ENCODE measurements at places on chromosomes 4 and X.

- no peak for DNase-seq
Measured at GRCh38 chr4:61760820-61761219, 560.7 kb downstream of the ADGRL3 start.

- DNase-seq: no peak
Measured at GRCh38 chr4:8314691-8315255, 45.2 kb downstream of the HTRA3 start.

DNA sequence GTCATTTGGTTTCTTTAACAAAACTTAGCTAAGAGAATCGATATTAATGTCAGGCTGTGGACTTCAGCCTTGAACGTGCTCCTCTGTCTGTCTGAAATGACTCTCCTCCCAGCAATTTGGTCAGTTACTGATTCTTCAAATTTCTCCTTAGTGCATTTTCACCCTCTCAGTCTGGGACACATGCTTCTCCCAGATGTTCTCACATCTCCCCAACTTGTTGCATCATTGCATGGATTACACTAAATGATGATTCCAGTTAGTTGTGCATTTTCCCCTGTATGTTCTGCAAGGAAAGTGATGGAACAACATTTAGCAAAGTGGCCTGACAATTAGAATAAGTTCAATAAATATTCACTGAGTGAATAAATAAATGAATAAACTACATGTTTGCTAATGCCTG is 94.4 kb downstream of the NLGN4X start:
- no peak for DNase-seq

GRCh38 chr4:9859810-9860209 is 78.4 kb downstream of the DRD5 start:
- no peak for DNase-seq

DNA sequence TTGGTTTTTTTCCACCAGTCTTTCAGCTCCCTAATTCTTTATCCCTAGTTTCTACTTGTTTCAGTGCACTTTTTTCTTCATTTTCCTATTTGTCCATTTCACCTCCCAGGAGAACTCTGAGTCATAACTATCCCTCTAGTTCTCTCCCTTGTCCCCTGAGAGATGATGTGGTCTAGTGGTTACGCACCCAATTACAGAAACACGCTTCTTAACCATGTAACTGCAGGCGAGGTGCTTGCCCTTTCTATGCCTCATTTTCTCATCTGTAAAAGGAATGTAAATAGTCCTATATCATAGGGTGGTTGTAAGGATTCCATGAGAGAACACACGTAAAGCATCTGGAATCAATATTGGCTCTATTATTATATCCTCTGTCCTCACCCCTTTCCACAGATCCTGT is 8.8 kb upstream of the GRPR start:
- no peak for DNase-seq

DNA sequence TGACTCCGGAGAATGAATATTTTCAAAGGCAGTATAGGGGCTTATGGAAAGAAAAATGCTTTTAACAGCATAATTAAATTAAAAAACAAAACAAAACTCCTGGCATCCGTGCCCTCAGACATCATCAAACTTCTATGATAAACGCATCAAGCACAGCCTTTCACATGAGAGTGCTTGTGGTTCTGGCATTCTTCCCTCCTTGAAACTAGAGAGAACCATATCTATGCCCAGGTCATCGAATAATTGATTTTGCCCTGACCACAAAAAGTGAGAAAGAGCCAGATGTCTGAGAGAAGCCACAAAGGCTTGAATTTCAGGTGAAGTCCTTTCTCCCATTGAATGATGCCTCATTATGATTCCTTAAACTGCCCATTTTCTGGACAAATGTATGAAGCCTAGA is 286.8 kb downstream of the CBLL2 start:
- no peak for DNase-seq

GRCh38 chr4:43776371-43776770 is 672.2 kb downstream of the KCTD8 start:
- DNase-seq: peak; percentile 28

DNA sequence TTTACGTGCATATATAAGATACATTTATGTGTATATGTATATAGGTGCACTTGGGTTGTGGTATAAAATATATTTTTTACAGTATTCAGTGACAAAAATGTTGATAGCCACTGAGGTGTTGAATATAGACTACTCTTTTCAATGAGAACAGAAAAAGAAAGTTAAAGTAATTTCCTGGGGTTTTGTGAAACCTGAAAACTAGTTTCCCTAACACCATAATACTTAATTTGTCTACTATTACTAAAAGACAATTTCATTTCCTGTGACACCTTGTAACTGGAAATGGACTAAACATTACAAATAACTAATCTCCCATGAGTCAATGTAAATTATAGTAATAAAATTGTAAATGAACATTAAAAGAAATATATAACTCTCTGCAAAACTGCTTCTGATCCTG is 32.0 kb upstream of the MAP9 start:
- no peak for DNase-seq

GRCh38 chrX:95628796-95629195 is 1055.8 kb upstream of the DIAPH2 start:
- DNase-seq: no peak

DNA sequence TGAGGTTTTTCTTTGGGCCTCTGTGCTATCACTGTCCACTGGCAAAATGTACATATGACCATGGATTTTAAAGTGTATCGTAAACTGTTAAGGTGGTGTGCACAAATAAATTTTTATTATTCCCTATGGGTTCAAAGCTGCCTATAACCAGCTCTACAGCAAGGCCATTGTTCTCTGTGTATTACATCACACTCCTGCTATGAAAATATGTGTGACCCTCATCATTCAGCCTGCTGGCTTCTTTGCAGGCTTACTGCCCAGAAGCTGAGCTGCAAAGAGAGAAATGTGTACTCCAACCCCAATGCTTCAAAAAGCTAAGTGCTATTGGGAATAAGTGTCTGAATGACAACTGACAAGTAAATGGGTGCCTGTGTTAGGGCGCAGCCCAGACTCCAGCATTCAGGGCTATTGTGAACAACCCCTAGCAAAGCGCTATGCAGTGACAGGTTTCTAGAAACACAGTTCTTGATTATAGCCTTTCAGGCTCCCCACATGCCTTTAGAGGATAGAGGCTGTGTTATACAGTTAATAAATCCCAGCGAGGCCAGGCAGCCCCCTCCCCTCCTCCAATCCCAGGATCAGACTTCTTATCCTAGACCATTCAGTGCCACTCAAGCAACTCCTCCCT is 220.4 kb upstream of the RADX start:
- DNase-seq: no peak

DNA sequence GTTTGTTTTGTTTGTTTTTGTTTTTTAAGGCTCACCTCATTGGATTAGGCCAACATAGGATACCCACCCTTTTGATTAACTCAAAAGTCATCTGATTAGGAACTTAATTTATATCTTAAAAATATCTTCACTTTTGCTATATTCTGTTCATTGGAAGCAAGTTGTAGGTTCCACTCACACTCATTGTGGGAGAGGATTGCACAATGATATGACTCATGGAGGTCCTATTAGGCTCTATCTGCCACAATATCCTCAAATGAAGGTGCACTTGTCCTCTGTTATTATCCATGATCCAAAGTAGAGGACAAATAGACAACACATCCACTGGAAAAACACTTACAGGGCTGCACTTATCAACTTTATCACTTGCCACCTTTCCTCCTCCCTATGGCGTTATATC is 60.5 kb upstream of the ADAMTS3 start:
- DNase-seq: no peak

GRCh38 chr4:139453041-139453370 is 915 bp upstream of the RAB33B start:
- peak; percentile 60 for DNase-seq

DNA sequence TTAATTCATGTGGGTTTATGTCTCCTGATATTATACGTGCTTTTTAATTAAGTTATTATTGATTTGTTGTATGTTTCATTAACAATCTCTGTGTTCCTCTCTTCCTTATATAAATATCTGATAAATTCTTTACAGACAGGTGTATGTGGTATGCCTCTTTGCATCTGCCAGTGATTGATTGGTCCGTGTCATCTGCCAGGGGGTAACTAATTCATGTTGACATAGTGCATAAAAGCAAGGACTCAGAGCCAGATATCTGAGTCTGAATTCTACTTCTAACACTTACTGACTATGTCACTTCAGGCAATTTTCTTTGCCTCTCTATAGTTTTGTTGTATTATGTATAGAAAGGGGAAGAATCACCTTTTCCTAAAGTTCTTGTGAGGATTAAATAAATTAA is 5.2 kb upstream of the AMBN start:
- no peak for DNase-seq

DNA sequence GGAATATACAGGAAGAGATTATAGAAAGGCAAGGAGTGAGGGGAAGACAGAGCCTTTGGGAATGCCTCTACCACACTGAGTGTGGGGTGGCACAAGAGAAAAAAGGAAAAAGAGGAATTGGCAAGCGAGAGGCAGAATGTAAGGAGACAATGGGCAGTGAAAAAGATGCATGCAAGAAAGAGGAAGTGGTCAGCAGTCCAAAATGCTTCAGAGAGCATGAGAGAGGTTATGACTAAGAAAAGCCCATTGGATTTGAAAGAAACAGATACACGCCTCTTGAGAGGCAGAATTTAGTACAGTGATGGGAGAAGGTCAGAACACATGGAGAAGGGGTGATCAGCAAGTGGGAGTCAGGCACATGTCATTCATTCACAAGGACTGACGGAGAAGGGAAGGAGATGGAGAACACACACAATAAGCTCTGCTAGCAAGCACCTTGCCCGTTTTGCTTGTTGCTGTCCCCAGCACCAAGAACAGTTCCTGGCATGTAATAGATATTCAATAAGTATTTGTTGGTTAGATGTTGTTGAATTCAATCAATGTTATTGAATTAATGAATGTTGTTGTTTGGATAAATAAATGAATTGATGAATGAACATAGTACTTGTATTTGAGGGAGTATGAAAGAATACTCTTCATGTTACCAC is 6.3 kb downstream of the DCHS2 start:
- no peak for DNase-seq

- DNase-seq: no peak
Measured at GRCh38 chr4:151197247-151197646, 79.7 kb upstream of the PRSS48 start.

DNA sequence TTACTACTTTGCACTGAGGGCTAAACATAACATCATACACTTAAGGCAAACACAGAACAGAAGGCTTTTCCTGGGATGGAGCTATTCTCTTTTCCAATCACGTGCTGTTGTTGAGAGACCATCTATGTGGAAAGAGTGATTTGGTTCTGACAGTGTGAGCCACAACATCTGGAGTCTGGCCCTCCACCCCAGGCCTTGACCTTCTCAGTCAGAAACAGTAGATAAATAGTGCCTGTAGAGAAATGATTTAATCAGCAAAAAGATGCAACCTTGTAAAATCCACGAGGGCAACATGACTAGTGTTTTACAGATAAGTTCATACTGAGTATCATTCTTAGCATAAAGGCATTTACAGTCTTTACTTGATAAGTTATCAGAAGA is 10.8 kb upstream of the SFRP2 start:
- DNase-seq: no peak

GRCh38 chr4:110533940-110534339 is 58.0 kb downstream of the ENPEP start:
- peak; percentile 98 for DNase-seq

- DNase-seq: no peak
Measured at GRCh38 chr4:184548648-184549341, 74.4 kb upstream of the IRF2 start.

DNA sequence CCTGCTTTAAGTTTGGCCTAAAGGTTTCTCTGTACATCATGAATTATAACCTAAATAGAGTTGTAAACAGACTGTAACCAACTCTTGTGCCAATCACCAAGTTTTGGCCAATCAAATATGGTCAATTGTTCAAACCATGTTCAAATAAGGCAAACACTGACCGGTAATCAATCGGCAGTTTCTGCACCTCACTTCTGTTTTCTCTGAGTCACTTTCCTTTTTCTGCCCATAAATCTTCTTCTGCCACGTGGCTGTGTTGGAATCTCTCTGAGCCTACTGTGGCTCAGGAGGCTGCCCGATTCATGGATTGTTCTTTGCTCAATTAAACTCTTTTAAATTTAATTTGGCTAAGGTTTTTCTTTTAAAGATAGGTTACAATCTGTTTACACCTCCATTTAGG is 16.5 kb upstream of the ENPP6 start:
- DNase-seq: no peak

- DNase-seq: no peak
Measured at GRCh38 chr4:156830351-156830750, 141.2 kb downstream of the PDGFC start.

- DNase-seq: no peak
Measured at GRCh38 chrX:6053141-6053540, 175.5 kb downstream of the NLGN4X start.

GRCh38 chr4:152368001-152368400 is 167.9 kb downstream of the FBXW7 start:
- no peak for DNase-seq

- no peak for DNase-seq
Measured at GRCh38 chr4:20301161-20301560, 49.5 kb downstream of the SLIT2 start.

- DNase-seq: peak; percentile 15
Measured at GRCh38 chrX:34778916-34779315, 121.8 kb upstream of the TMEM47 start.

GRCh38 chr4:33134366-33134765 is 2414.2 kb downstream of the PCDH7 start:
- DNase-seq: no peak

- peak; percentile 8 for DNase-seq
Measured at GRCh38 chr4:25160714-25161592, 704 bp upstream of the SEPSECS start.

DNA sequence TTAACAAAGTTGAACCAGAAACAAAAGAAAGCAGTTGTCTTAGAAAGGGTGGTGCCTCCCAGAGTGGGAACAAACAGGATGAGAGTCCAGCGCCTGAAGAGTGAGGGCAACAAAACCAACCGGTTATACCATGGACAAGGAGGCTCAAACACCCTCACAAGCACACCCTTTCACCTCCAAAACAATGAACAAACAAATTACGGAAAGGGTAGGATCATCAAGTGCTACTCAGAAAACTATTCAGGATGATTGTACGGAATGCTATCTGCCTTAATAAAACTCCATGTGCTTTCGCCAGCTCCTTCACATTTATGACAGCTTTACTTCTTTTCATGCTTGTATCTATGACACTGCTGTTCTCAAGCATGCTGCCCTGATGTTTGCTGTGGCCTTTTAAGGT is 26.8 kb downstream of the SLC39A8 start:
- DNase-seq: no peak

DNA sequence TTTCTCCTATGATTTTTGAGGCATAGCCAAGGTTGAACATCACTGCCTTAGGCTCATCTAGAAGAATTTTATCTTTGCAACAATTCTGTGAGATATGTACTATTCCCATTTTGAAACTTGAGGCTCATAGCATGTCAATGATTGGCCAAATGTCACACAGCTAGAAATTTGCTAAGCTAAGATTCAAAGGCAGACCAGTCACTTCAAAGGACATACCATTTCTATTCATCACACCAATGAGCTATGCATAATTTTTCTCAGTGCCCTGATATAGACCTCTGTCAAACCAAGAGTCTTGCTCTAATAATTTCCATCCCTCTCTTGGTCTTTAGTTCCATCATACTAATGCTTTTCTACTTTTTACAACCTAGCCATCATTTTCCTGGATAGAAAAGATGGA is 27.6 kb upstream of the SERTM2 start:
- DNase-seq: no peak

All from kidney capillary endothelial cell (primary cell).